Naive thymus-derived CD4-positive, alpha-beta T cell (primary cell): ENCODE measurements at places on chromosomes 5 and 9. TPM values are rescaled to one million over a fixed set of nuclear protein-coding genes. Genes with fewer than 3 reads are reported as not detected.

COX7C gene
- total RNA-seq: 443 and 464 TPM in 2 replicates

GRCh38 chr9:76905791-76906646 is at the start of gene PRUNE2:
Gene PRUNE2, minus strand, starts transcription at chr9:76906114. Its CDS starts 151 bp downstream, at chr9:76905963.
- no peaks in the 10 kb centered on the region for H3K4me1 ChIP-seq
- no peak within 1 kb of the TSS for H3K4me3 ChIP-seq
- no peaks in the 10 kb centered on the region for H3K36me3 ChIP-seq
- no peak for DNase-seq
- no peak within 1 kb of the TSS for H3K27ac ChIP-seq

DNA sequence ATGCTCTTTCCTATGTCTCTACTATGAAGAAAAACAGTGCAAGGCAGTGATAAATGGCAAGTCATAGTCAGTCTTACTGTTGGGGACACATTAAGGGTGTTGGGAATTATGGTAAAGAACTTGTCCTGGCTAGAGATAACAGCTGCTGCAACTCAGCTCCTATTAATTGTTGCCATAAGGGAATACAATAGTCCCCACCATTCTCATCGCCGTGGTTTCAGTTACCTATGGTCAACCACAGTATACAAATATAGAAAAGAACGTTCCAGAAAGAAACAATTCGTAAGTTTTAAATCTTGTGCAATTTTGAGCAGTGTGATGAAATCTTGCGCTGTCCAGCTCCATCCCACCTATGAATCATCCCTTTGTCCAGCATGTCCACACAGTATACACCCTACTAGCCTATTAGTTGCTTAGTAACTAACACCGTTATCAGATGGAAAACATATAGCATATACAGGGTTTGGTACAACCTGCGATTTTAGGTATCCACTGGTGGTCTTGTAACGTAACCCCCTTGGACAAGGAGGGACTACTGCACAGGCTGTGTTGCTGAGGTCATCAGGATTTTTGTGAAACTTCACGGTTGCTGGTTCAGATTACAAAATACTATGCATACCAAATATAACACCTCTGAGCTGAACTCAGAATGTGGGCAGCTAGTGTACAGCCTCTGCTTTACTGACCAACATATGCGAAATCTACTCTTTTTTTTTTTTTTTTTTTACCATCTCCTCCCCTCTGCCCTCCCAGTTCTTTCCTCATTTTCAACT is 53.5 kb downstream of the ZFR start:
- H3K4me1 ChIP-seq: no peaks in the 10 kb centered on the region
- no peak overlapping the region for H3K27ac ChIP-seq
- no peaks in the 10 kb centered on the region for H3K27me3 ChIP-seq
- H3K36me3 ChIP-seq: peaks cover 20% of the 10 kb centered on the region

SVEP1 gene
- not detected for total RNA-seq

DNA sequence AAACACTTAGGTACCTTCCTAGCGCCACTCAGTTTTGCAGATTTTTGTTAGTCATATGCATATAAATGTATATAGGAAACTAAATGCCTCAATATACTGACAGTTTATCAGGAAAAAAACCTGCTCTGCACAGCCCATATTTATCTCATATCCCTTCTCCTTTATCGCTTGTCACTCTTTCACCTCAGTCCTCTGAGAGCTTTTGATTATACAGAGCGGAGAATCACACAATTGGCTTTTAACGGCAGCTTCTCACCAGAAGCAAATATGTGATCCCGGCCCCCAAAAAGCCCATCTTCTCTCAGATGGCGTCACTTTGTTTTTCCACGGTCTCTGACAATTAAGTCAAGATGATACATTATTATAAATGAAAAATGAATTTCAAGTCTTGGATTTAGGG is 362.6 kb downstream of the DNAH5 start:
- H3K4me3 ChIP-seq: no peak overlapping the region
- H3K4me1 ChIP-seq: no peaks in the 10 kb centered on the region
- no peaks in the 10 kb centered on the region for H3K27me3 ChIP-seq
- no peaks in the 10 kb centered on the region for H3K36me3 ChIP-seq

CNTRL gene
- total RNA-seq: 129 TPM

NMUR2 gene
- total RNA-seq: not detected

- no peaks in the 10 kb centered on the region for H3K4me1 ChIP-seq
- H3K36me3 ChIP-seq: no peaks in the 10 kb centered on the region
- H3K27ac ChIP-seq: no peak overlapping the region
- no peaks in the 10 kb centered on the region for H3K27me3 ChIP-seq
Observed at GRCh38 chr9:102506406-102506805, 488.7 kb upstream of the CYLC2 start.

- H3K36me3 ChIP-seq: no peaks in the 10 kb centered on the region
- no peak for DNase-seq
- H3K4me3 ChIP-seq: no peak overlapping the region
- H3K27me3 ChIP-seq: no peaks in the 10 kb centered on the region
- no peak overlapping the region for H3K27ac ChIP-seq
Observed at GRCh38 chr9:18143073-18143745, 330.7 kb upstream of the ADAMTSL1 start.

MEIKIN gene
- total RNA-seq: 4.2 TPM

LRRC70 gene
- total RNA-seq: 13.0 TPM

DNA sequence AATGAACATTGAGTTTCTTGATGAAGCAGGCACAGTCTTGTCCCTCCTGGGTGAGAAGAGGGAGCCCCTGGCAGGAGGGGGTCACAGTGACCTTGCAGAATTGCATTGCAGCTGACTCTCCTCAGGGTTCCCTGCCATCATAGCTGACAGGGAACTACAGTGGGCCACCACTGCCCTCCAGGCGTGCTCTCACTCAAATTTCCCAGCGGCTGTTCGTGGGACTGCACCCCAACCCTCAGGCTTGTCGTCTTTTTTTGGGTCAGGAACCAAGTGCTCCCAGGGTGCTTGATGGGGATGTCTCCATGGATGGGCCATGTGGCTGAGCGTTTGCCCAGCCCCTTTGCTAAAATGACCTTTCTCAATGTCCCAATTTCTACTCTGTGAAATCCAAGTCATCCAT is 215.8 kb downstream of the MELK start:
- no peak overlapping the region for H3K4me3 ChIP-seq
- no peak overlapping the region for H3K27ac ChIP-seq
- no peak for DNase-seq
- H3K36me3 ChIP-seq: no peaks in the 10 kb centered on the region
- H3K27me3 ChIP-seq: no peaks in the 10 kb centered on the region

DNA sequence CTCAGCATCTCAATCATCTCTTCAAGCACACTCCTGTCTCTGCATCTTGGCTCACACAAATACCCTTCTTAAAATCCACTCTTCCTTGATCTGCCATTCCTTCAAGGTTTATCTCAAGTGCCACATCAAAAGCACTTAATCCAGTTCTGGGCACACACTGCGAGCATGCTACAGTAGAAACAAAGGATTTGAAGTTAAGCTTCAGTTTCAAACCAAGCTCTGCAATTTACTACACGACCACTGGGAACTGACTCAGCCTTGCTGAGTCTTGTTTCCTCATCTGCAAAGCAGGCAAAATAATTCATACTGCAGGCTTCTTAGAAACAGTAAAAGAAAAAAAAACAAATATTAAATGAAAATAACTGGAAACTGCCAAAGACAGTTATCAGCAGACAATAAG is 50.5 kb upstream of the CTNNAL1 start:
- H3K4me3 ChIP-seq: no peak overlapping the region
- H3K36me3 ChIP-seq: peaks cover 16% of the 10 kb centered on the region
- no peaks in the 10 kb centered on the region for H3K27me3 ChIP-seq
- DNase-seq: no peak

- no peak overlapping the region for H3K4me3 ChIP-seq
- no peak overlapping the region for H3K27ac ChIP-seq
- no peaks in the 10 kb centered on the region for H3K4me1 ChIP-seq
- no peak for DNase-seq
- no peaks in the 10 kb centered on the region for H3K36me3 ChIP-seq
Observed at GRCh38 chr5:116520771-116521170, 53.9 kb downstream of the SEMA6A start.

OBP2B gene
- not detected for total RNA-seq

SNCAIP gene
- total RNA-seq: 0.17 TPM
